ENCODE measurements at places on chromosomes 2 and 18. TPM values are rescaled to one million over a fixed set of nuclear protein-coding genes. Genes with fewer than 3 reads are reported as not detected.
A peak's percentile ranks its signal among the peaks of the same experiment; 100 is the strongest.

The GALNT14 gene
- 5.6 TPM for polyA plus RNA-seq

GRCh38 chr2:32958821-32959220 lies 12.1 kb downstream of the LTBP1 start:
- no peak for DNase-seq

The DSG3 gene
- not detected for polyA plus RNA-seq

GRCh38 chr18:74422541-74422940 lies 34.6 kb downstream of the DIPK1C start:
- DNase-seq = peak; percentile 52

DNA sequence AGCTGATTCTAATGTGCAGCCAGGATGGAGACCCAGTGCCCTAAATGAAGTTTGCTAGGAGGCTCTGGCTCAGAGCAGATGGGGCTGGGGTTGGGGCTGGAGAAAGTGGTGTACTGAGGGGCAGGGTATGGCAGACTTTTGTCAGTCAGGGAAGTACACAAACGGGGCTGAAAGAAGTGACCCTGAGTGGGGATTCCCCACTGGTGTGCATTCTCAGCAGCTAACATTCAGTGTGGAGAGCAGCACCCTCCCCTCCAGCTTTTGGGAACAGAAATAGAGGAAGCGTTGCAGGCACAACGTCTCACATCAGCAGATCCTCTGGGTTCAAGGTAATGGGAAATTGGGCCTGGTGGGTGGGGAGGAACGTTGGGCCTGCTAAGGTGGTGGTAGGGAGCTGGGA lies 89.1 kb upstream of the GCFC2 start:
- no peak for DNase-seq

- no peak for DNase-seq
Measured at GRCh38 chr2:212894026-212894425, 257.4 kb downstream of the IKZF2 start.

DNA sequence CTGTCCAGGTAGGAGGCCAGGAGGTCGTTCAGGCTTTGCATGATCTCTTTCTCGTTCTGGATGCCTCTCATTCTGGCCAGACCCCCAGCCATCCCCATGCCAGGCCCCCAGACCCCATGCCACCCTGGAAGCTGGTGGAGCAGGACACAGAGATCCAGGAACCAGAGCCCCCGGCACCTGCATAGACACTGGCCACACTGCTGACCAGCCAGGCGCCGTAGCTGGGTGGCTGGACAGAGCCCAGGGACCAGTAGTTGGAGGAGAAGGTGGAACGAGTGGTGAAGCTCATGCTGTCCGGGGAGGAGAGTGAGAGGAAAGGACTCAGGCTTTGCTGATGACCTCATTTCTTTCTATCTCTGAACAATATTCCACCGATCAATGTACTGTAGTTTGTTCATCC lies 35.5 kb downstream of the SLC4A5 start:
- DNase-seq = no peak

GRCh38 chr18:56743115-56743514 lies 92.0 kb downstream of the WDR7 start:
- no peak for DNase-seq

DNA sequence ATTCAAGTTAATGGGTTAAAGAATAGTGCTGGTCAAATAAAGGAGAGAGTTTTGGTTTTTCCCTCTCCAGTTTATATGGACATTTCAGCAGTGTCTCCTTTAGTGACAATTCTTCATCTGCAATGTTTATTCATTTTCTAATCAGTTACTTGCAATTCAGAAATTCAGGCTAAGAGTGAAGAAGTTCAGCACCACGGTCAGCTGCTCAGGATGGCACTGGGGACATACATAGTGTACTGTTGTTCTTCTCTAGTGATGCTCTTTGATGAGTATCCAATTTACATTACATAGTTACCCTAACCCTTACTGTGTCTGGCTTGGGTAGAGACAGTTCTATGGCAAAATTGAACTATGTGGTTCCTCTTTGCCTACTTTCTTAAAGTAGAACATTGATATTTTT lies 412.7 kb downstream of the CNTNAP5 start:
- no peak for DNase-seq

The COL4A3 gene
- 4.0 TPM for polyA plus RNA-seq

The MPP4 gene
- polyA plus RNA-seq = 0.10 TPM

The IGFBP5 gene
- polyA plus RNA-seq = 207 TPM

The PRKAG3 gene
- polyA plus RNA-seq = 0.76 TPM

GRCh38 chr2:165778187-165778556 lies 15.9 kb downstream of the GALNT3 start:
- no peak for DNase-seq

The PDCL3 gene
- 27.8 TPM for polyA plus RNA-seq

DNA sequence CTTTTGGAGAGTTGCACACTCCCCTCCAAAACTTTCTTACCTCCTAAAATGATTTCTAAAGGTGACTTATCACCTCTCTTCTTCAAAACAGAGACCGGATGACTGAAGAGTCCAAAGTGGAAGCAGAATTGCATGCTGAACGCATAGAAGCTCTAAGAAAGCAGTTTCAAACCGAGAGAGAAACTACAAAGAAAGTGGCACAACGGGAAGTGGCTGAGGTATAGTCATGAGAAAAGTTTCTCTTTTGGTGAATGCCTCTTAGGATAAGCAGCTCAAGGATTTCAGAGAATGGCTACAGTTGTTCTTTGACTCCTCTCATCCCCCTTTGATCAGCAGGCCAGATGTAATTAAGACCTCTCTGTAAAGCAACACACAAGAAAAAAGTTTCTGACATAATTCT lies 73.6 kb downstream of the GTF3C3 start:
- no peak for DNase-seq

- DNase-seq = no peak
Measured at GRCh38 chr2:187055463-187055862, 206.5 kb upstream of the ZSWIM2 start.

- no peak for DNase-seq
Measured at GRCh38 chr2:33786881-33787280, 187.8 kb upstream of the FAM98A start.

GRCh38 chr2:104856973-104857261 lies 3.0 kb downstream of the POU3F3 start:
- DNase-seq = no peak

DNA sequence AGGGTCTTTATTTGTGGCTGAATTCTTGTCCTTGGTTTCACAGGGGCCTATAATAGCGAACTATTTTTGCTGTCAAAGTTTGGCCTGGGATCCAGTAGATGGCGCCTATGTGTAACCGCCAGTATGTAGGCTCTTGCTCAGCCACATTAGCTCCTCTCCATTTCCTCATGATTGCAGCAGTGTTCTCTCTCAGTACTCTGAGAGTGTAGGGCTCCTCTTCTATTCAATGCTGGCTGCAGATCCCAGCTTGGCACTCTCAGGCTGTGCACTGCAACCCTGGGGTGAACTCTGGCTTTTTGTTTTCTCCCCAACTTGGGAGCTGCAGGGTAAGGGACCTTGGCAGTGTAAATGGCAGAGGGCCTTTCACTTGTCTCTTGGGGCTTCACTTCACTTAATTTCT lies 344.6 kb upstream of the CHAC2 start:
- no peak for DNase-seq

DNA sequence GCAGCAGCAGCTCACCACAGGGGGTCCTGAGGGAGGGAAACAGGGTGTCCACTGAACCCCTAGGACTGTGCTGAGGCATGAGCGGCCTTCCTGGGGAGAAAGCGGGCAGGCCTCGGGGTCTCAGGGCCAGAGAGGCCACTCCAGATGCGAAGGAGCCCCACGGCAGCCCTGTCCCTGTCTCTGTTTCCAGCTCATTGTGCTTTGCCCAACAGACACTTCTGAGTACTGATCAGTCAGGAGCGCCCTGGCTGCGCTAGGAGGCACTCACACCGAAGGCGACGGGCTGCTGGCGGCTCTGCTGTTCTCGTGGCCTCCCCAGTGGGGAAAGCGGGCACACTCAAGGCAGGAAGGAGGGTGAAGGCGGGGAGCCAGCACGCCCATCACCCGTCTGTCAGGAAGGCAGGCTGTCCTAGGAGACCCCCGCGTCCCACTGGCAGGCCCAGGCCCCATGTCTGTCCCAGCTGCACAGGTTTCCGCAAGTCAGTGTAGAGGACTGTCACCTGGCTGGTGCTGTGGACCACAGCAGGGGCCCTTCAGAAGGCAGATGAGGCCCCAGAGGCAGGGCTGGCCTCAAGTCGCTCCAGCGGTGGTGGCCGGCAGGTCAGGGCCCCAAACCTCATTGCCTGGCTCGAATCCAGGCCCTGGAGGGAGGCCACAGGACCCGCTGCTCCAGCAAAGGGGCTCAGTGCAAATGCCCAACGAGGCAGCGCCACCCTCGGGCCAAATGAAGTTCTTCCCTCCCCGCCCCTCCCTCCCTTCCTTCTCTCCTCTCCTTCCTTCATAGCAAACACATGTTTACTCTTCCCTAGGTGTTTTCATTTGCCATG lies 6.8 kb downstream of the ESPNL start:
- no peak for DNase-seq

DNA sequence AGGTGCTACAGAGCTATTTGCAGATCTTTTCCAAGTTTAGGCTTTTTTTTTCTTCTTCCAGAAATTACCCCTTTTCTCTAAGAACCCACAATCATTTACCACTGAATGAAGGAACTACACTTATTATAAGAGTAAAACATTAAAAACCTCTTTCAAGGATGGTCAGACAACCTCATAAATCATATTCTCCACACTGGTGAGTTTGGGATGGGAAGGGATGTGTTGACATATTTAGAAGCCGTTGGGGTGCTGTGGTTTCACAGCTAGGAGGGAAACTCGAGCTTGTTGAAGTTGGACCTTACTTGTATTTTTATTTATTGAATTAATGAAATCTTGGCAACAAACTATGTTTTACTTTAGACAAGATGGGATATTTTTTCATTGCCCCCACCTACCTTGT lies 289.4 kb upstream of the MEIS1 start:
- no peak for DNase-seq

DNA sequence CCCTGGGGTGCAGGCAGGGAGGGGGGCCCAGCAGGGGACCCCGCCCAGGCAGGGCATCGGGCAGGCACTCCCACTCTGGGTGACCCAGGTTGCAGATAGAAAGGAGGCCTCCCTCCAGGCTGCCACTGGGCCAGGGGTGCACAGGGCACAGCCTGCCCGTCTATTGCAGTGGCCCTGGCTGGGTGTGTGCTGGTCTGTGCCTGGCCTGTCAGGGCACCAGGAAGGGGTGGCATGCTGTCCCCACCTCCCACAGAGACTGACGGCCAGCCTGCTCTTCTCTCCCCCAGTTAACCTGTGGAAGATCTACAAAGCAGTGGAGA lies 12.9 kb downstream of the ARID5A start:
- DNase-seq = no peak

- DNase-seq = no peak
Measured at GRCh38 chr2:12764075-12764730, 47.5 kb downstream of the TRIB2 start.

The ACMSD gene
- 1.2 TPM for polyA plus RNA-seq

DNA sequence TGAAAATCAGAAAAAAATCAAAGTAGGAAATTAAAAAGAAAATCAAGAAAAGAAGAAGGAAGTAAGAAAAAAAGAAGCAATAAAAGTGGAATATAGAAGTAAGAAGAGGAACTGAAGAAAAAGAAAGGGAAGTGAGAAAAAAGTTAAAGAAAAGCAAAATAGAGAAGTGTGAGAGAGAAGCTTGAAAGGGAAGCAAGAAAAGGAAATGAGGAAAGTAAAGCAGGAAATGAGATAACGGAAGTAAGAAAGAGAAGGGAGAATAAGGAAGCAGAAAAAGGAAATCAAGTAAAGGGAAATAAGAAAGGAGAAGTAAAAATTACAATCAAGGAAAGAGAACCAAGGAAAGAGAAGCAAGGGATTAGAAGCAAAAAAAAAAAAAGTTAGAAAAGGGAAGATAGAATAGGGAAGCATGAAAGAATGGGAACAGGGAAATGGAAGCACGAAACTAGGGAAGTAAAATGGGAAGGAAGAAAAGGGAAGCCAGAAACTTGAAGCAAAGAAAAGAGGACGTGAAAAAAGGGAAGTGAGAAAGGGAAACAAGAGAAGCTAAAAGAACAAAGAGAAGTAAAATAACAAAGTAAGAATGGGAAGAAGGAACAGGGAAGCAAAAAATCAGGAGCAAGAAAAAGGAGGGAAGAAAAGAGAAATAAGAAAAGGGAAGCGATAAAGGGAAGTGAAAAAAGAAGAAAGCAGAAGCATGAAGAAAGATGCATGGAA lies 243.3 kb upstream of the NCKAP5 start:
- no peak for DNase-seq

DNA sequence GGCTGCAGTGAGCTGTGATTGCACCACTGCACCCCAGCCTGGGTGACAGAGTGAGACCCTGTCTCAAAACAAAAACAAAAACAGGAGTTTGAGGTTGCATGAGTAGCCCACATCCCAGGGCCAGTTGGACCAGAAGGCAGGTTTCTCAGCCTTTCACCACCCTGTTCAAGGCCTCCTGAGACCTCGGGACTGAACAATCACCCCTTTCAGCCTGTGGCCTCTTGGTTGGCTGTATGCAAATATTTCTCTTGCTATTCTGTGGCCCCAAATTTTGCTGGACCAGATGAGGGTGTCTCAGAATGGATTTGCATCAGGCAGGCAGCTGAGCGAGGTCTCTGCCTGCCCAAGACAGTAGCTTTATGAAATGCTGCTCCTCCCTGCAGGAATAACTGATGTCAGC lies 56.9 kb downstream of the DPYSL5 start:
- no peak for DNase-seq

DNA sequence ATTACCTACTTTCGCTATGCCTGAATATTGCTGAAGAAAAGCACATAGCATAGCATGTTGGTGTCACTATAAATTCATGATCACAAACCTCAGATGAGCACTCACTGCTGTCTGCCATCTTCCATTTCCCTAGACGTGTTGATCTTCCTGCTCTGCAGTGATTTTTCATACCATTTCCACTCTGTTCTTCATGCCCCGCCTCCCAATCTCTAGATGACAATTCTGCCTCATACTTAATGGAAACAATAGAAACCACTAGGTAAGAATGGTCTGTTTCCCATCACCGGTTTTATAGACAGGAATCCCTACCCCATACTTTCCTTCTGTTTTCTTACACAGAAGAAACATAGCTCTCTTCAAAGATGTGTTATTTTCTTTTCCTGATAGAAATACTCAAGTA lies 63.8 kb downstream of the PIK3C3 start:
- no peak for DNase-seq

DNA sequence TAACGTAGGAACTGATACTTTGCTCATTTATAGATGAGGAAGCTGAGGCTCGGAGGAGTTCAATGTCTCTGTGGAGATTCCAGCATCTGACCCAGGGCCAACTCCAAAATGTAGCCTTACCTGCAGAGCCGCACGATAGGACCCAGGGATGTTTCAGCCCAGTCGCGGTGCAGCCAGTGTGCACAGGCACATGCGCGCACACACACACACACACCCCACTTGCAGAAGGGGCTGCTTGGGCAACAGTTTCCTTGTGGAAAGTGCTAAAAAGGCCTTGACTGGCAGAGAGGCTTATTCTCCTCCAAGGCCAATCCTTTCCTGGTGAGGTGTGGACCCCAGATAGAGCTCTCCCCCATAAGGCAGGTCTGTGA lies 101.7 kb downstream of the ZFP36L2 start:
- DNase-seq = no peak

GRCh38 chr18:35736696-35737095 lies 155.2 kb downstream of the GALNT1 start:
- no peak for DNase-seq

GRCh38 chr2:126644630-126645191 lies 11.2 kb upstream of the GYPC start:
- no peak for DNase-seq

Data from right lung (tissue), 10 donors.